Liver (tissue), 10 donors: ENCODE measurements at places on chromosomes 2 and 18.

DNA sequence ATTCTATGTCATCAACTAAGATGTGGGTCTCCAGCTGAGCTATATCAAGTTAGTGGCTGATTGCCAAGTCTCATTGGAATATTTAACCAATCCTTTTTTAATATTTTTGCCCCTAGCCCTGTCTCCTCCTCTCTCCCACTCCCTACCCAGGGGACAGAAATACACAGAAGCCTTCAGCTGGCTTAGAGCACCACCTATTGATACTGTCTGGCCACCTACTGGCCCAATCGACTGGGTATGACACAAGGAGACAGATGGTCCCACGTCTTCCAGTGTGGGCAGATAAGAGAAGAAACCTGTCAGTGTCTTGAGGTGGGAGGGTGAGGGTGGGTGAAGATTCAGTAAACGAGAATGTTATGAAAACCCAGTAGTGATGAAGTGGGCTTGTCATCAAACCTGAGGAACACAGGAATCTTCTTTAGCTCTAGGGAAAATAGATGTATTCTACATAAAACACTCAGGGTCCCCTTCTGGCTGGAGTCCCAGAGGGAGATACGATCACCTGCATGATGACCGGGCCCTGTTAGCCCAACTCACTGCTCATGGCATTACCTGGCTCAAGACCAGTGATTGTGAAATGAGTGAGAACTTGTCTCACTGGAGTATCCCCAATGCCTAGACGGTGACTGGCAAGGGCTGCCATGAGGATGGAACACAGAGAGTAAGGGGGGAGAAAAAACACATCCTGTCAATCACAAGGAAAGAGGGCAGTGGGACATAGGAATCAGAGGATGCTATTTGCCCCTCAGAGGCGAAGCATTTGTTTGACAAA is 26.7 kb downstream of the POLR1A start:
- DNase-seq = no peak

- no peak for DNase-seq
Observed at GRCh38 chr2:1156531-1156930, 205.9 kb downstream of the SNTG2 start.

- peak; percentile 91 for DNase-seq
Observed at GRCh38 chr2:15560988-15561573, at the start of gene NBAS. Gene NBAS, minus strand, starts transcription at chr2:15561334. Its CDS starts 30 bp downstream, at chr2:15561304.

DNA sequence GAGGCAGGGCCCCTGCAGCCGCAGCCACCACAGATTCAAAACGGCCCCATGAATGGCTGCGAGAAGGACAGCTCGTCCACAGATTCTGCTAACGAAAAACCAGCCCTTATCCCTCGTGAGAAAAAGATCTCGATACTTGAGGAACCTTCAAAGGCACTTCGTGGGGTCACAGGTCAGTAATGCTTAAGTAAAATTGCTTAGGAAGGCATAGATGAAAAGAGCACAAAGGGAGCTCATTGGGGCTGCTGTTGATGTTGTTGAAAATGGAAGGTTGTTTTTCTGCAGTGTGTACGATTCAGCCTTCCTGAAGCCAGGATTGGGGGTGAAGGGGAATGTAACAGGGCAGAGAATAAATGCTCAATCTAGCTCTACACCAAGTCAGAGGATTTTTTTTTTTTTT is 90.5 kb downstream of the KCTD18 start:
- DNase-seq = no peak

GRCh38 chr2:164371916-164372315 is 249.4 kb downstream of the GRB14 start:
- DNase-seq = no peak

DNA sequence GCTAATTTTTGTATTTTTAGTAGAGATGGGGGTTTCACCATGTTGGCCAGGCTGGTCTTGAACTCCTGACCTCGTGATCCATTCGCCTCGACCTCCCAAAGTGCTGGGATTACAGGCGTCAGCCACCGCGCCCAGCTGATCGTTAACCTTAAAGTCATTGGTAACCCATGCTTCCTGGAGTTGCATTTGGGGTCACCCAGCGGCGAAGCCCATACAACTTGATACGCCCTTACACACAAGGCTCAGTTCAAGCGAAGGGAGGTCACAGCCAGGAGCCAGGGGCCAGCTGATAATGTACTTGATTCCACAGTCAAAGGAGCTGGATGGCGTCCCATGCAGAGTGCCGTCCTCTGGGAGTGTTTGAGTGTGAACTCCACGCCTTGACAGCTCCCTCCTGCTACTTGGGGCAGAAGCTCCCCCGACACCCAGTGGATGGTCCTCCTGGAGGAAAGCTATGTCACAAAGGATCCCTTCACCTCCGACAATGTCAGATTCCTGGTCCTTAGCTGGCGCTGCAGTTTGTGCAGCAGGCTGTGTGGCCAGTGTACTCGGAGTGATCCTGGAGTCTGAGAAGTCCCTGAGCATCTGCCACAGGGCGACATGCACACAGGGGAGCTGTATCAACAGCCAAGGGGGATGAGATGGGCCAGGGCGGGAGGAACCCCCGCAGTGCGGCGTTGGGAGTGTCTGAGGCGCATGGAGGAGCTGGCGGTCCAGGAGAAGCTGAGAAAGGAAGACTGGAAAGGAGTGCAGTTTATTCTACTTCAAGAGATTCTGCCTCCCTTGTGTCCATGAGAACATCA is 7.9 kb downstream of the CLHC1 start:
- no peak for DNase-seq

DNA sequence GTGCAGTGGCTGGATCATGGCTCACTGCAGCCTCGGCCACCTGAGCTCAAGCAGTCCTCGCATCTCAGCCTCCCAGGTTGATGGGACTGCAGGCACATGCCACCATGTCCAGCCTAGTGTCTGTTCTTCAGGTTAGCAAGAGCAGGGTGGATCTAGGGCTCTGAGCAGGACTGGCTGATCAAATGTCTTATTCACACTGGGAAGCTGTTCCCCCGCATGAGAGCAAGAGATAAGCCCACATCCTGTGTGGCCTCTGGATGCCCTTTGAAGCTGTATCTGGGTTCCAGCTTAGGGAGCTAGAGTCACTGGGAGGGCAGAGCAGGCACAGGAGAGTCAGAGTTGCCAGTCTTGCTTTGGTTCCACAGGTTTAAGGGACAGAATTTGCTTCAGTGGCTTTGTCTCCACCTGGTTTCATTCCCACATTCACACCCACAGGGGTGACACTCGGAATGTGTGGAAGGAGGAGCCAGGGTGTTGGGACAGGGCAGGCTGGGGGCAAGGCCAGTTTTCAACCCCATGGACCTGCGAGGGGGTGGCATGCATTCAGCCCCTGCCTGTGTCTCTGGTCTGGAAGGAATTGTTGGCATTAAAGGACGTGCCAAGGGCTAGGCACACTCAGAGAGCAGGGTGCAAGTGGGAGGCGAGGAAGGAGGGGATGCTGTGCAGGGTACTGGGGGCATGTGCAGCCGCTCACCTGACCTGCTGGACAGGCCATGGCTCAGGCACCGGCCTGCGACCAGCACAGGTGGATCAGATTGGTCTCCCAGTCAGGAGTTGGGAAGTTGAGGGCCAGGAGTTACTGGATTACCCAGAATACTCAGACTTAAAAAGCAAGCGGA is 24.5 kb downstream of the PTPN18 start:
- no peak for DNase-seq
